T-cell (primary cell): ENCODE measurements at places on chromosomes 6 and 20.

DNA sequence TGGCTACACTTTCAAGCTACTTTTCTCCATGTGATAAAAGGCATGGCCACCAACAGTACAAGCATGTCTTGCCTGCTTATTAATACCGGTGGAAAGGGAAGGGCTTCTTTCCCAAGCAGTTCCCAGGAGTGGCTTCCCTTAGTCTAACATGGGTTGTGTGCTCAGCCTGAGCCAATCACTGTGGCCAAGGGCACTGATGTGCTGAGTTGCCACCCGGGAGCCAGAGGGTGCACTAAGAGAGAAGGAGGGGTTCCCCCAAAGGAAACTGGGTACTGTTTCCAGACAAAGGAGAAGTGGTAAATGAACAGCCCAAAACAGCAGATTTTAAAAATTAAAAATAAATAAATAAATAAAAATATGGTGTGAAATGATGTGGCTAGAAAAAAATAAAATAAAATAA is 68.5 kb downstream of the BANF2 start:
- DNase-seq, result no peak

DNA sequence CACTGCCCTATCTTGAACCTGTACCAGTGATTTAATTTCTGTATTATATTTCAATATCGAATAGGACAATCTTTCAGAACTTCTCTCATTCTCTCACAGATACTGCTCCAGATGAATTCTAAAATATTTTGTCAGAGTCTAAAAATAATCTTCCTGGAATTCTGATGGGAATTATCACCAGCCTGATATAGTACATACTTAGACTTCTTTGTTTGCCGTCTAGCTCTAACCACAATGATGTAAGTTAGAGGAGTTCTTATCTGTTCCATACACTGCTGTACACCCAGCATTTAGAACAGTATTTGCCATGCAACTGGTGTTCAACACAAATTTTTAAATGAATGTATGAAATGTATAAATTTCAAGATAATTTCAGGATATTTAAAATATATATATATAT is 1.3 kb upstream of the HUS1B start:
- no peak for DNase-seq

DNA sequence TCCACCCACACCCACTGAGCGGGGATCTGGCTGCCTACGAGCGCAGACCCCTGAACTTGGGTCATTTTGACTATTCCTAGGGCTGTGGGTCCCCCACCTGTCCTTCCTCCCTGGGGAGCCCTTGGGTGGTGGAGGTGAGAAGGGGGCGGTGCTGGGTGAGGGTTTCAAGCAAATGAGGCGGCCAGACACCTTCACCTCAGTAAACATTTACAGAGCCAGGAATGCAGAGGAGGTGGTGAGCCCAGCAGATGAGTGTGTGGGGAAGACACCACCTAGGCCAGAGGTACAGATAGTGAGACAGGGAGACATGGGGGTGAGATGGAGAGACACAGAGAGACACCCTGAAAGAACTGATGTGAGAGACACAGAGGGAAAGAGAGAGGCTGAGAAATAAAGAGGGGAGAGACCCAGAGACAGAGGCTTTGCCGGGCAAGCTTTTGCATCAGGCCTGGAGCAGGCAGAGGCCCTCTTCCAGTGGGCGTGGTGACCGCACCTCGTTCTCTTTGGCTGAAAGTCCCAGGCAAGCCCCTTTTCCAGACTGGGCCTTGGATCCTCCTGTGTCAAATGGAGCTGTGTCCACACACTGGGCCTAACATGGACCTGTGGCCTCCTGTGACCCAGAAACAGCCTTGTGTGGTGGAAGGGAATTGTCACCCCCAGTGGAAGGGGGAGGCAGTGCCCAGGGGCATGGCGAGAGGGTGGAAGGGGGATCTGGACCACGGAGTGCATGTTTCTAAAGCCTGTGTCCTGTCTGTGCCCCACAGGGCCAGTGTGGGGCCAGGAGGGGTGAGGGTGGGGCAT is 29.7 kb downstream of the CEBPB start:
- no peak for DNase-seq

GRCh38 chr20:8602389-8603116 is 466.3 kb upstream of the PLCB4 start:
- DNase-seq, result no peak

GRCh38 chr20:33474097-33474873 is 15.6 kb upstream of the CBFA2T2 start:
- DNase-seq, result no peak

- no peak for DNase-seq
Measured at GRCh38 chr6:93322651-93323050, 96.7 kb downstream of the EPHA7 start.

DNA sequence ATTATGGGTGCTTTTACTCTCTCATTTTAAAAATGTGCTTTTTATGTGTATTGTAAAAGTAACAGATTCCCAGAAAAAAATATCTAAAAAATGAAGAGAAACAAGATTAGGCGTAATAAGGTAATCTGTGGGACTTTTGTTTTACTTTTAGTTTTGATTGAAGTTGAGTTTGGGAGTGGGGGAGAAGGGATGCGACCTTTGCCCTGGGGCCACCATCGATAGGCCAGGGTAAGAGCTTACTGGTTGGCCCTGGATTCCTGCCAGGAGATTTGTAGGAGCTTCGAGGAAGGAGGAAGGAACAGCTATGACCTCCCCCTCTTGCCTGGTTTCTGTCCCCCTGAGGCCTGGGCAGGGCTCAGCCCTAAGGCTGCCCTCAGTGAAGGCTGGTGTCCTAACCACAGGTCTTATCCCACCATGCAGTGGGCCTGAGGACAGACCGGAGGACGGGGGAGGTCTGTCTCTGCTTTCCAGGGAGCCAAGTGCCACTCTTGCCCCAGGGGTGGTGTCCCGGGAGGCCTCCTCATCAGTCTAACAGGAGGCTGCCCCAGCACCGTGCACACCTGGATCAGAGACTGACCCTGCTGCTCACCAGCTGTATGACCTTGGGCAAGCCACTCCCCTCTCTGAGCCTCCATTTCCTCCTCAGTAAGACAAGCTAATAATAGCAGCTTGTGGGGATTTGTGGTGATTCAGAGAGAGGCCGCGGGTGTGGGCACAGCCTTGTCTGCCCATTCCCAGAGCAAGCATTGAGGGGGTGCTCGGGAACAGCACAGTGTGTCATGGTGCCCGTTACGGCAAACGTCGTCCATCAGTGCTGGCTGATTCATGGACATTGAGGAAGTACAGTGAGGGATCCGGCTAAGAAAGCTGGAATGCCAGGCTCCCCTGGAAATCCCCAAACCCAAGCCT is 21.2 kb downstream of the TGM2 start:
- DNase-seq, result no peak

- no peak for DNase-seq
Measured at GRCh38 chr6:148990403-148990802, 243.6 kb downstream of the UST start.

GRCh38 chr6:11604215-11604614 is 66.7 kb downstream of the TMEM170B start:
- no peak for DNase-seq

DNA sequence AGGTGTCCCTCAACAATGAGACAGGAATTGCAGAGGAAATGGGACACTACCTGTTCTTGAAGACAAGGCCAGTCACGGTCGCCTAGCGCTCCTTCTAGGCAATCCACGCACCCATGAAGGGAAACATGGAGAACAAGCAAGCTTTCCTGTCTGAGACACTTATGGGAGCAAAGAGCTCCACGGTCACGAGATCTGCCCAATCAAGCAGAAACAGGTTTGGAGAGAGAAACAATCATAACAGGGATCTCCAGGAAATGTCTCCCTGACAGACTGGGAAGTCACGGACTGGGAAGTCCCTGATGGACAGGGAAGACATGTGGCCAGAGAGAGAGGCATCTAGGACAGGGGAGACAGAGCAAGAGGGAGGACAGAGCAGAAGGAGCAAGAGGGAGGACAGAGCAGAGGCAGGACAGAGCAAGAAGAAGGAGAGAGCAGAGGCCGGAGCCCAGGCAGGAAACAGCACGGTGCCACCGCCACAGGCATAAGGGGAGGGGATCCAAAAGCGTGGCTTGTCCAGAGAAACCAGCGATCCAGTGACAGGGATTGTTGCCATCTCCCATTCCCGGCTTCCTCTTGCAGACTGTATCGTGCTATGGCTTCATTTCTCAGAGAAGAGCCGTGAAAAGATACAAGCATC is 167.8 kb upstream of the ZNF337 start:
- DNase-seq, result no peak

DNA sequence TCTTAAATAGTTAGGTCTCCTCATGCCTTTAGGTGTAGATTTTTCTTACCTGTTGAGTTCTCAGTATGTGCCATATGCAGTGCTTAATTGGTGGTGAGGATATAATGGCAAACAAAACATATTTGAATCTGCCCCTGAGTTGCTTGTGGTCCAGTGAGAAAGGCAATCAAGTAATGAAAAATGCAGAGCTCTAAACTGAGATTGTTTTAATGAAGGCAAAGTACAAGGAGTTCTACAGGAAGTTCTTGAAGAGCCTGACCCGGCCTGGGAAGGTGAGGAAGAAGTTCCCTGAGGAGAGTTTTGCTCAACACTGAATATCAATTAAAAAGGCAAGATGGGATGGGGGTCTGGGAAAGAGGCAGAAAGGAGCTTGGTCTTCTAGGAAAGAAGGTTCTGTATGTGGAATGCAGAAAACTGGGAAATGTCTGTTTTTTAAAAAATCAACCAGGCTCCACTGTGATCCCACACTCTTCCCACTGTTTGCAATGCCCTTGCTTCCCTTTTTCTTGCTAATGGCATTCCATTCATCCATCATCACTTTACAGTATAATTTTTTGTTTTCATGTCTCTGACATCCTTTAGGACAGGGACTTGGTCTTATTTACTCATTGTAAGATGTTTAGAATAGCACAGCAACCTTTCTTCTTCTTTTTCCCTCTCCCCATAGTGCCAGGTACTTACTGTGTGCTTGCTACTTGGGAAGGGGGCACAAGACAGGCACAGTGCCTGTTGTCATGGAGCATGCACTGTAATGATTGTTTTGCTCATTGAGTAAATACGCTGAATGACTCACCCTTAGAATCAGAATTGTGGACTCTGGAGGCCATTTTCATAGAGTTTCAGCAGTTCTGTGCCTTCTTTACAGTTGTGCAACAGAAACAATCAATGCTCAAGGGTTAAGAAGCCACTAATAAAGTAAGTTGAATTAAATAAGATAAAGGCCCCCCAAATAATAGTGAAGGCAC is 64.3 kb downstream of the ANKS1A start:
- no peak for DNase-seq

- DNase-seq, result no peak
Measured at GRCh38 chr20:33159713-33160112, 8.2 kb upstream of the BPIFA2 start.

DNA sequence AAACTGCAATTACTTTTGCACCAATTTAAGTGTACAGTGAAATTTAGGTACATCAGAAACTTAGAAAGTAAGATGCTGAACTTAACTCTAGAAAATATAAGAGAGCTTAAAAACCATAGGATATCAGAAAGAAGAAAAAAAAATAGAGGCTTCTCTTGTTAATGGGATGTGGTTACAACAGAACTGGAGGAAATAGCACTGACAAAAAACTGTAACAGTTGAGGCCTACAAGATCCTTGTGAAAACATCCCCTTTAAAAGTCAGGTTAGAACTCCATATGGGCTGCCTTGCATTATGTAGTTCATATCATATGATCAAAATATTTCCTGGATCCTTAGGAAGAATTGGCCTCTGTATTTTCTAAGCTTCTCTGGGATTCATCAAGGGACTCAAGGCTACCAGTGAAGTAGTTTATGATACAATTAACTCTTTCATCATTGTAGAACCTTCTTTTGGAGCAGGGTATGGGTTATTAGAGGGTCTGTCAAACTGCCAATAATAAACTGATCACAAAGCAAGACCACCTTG is 24.8 kb downstream of the MTCL3 start:
- DNase-seq, result no peak

DNA sequence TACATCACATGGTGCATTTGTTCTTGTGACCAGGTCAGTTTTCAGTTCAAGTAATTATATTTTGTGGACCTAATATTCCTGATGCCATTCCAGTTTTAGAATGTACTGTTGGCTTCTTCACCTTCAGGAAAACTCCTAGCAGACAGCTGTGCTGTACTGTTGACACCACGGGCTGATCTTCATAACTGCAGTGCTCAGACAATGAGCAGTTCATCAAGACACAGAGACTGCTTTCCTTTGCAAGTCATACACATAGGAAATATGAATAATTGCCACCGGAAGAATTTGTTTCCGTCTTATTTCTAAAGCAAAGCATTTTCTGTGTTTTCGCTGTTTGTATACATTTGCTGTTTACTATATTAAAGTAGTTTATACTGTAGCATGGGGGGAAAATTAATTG is 89.8 kb downstream of the C6orf118 start:
- no peak for DNase-seq

DNA sequence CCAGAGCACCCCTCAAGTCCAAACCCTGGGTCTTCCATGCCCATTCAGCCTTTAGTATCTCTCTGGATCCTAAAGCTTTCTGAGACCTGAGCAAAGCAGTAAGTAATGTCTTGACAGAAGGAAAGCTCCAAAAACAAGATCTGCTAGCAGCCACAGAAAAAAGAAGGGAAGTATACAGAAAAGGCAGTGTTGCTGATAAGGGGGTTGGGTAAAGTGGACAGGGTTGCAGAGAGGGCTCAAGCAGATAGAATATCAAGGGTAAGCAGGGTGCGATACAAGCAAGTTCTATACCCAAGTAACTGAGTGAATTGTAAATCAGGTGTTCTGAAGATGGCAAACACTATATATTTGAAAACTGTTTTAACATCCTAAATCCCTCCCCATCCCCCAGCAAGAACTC is 113.4 kb upstream of the CARMIL1 start:
- no peak for DNase-seq

DNA sequence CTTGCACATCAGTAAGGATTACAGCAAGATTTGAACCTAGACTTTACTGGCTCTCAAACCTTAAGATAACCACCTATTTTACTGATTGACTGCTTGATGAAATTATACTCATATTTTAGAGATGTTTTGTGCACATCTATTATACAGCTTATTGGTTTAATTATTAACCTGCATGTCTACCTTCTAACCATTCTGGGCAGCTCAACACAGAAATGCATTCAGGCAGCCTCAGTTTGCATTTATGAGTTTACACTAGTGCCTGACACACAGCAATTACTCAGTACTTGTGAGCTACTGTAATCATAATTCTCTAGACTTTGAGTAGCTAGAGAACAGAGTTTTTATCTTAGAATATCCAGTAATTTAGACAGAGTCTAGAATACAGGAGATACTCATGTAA is 273.9 kb upstream of the THEMIS start:
- DNase-seq, result no peak

GRCh38 chr6:1770968-1771723 is 161.4 kb downstream of the FOXC1 start:
- DNase-seq, result no peak

DNA sequence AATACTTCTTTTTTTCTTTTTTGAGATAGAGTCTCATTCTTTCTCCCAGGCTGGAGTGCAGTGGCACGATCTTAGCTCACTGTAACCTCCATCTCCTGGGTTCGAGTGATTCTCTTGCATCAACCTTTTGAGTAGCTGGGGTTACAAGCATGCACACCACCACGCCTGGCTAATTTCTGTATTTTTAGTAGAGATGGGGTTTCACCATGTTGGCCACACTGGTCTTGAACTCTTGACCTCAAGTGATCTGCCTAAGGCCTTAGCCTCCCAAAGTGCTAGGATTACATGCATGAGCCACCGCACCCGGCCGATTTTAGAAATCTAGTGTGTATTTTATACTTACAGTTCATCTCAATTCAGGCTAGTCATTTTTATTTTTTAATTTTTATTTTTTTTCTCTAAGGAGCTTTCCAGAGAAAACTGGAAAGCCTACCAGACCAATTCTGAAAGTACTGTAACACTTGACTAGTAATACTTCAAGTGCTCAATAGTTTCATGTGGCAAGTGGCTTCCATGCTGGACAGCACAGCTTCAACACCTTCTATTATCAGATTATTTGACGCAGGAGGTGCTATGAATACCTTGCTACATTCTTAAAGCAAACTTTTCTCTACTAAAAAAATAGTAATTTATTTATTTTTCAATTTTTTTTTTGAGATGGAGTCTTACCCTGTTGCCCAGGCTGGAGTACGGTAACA is 25.0 kb downstream of the POLR1C start:
- no peak for DNase-seq
